ENCODE measurements at places on chromosomes 5 and 9.

- DNase-seq, result no peak
These were observed 55.9 kb downstream of the FNBP1 start for GRCh38 chr9:129987047-129987446.

DNA sequence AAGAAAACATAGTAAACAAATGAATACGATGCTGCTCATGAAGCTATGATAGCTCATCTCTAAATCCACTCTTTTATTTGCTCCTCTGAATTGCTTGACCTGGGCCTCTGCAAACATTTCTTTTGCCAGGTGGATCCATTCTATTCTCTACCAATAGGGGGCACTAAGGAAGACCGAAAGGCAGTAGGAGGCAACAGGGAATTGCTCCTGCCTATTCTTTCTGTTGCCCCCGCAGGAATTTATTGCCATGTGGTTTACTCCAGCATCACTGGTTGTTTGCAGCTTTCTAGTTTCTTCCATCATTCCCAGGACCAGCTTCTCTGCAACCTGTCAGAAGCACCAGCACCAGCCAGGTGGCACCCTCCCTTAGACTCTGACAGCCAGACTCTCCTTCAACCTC lies 5.3 kb downstream of the GAPT start:
- DNase-seq, result no peak

GRCh38 chr9:130174920-130175321 lies 2.7 kb downstream of the NCS1 start:
- no peak for DNase-seq

DNA sequence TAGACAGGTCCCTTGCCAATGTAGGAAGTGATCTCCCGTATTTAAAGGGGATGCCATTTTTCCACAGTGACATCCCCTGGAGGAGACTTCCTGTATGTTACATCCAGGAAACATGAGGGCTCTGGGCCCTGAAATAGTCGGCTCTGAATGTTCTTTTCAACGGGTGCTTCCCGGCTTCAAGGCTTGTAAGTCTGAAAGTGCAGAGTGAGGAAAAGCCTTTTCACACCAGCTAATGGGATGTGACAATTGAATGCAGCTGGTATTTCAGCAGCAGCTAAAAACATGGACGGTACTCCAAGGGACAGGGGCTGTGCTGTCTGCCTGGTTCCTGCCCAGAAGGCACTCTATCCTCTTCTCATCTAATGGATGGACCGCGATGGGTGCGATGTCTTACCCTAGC lies 1.4 kb downstream of the IL9 start:
- DNase-seq, result no peak

DNA sequence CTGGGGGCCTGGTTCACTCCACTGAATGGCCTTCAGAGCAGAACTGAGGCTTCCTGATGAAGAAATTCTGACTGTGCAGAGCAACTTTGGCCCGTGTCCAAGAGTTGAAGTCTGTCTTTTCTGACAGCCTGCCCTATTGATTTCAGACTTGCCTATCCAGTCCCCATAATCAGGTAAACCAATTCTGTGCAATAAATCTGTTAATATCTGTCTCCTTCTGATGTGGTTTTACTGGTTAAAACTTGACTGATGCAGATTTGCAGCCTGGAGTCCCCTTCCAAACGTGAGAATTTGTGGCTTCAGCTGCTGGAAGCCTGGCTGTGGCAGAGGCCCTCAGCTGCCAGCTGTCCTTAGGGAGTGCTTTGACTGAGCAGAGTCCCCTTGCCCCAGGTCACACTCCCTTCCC lies 283.9 kb upstream of the ANKRD55 start:
- DNase-seq, result peak; percentile 54

- DNase-seq, result no peak
These were observed 12.7 kb downstream of the PTPDC1 start for GRCh38 chr9:94096819-94097577.

GRCh38 chr5:392431-392988 lies 50.5 kb upstream of the EXOC3 start:
- DNase-seq, result peak; percentile 80

GRCh38 chr5:39624268-39624886 lies 199.6 kb upstream of the DAB2 start:
- DNase-seq, result no peak

GRCh38 chr5:158881091-158881880 lies 218.4 kb downstream of the EBF1 start:
- DNase-seq, result no peak

- no peak for DNase-seq
These were observed 53.2 kb upstream of the HMHB1 start for GRCh38 chr5:143758750-143759149.

DNA sequence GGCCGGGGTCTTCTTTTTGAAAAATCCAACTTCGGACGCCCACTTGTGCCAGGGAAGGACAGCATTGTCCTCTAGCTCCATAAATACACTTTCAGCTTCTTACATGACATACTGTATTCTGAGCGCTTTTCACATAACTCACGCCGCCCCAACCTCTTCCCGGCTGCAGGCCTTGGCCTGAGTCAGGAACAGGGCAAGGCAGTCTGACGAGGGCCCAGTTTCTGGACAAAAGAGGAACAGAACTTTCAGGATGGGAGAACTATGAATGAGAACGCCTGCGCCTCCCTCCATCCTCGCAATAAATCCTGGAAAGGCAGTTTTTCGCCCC lies 650 bp downstream of the DCTN4 start:
- DNase-seq, result no peak

GRCh38 chr5:95057615-95058014 lies 227.3 kb downstream of the MCTP1 start:
- no peak for DNase-seq

DNA sequence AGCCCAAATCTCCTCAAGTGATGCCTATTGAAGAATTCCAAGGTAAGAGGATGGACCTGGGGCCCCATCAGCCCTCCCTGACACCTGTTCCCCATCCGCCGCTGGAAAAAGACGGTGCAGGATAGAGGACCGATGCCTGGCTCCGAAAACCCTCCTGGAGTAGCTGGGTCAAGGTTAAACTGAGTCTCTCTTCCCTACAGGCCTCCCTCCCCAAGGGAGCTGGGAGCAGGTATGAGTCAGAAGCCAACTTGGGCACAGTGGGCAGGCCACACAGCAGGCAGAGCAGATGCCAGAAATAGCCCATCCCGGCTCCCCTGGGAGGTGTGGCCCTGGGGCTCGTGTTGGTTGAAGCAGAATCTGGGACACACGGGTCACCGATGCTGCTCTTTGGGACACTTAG lies 75.6 kb downstream of the NTNG2 start:
- no peak for DNase-seq

- DNase-seq, result no peak
These were observed 19.1 kb downstream of the IQGAP2 start for GRCh38 chr5:76422227-76422626.

DNA sequence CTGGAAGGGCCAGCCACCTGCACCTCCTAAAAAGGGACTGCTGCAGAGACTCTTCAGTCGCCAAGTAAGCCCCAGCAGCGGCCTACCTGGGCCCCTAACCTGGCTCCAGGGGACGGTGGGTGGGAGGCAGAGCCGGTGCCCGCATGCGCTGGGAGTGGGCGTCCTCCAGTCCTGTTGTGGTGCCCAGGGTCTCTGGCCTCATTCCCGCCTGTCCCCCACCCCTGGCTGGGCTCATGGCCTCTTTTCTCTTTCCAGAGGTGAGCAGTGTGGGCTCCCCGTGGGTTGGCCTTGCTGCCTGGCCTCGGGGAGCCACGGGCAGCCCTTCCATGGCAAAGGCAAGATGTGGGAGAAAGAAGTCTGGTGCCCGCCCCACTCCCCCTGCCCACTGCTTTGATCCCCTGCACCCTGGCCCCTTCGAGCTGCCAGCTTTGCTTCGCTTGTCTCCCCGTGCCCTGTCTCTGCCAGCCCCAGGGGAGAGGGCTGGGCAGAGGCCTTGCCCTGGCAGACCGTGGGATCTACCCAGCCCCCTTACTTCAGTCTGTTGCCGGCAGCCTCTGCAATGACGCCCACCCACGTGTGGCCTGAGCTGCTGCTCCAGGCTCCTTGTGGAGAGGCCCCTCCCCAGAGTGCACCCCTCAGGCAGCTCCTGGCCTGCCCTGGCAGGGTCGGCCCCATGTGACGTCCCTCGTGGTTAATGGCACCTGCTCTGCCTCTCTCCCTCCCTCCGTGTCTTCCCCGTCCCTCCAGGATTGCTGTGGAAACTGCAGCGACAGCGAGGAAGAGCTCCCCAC lies 5.4 kb upstream of the PRR7 start:
- DNase-seq, result no peak

DNA sequence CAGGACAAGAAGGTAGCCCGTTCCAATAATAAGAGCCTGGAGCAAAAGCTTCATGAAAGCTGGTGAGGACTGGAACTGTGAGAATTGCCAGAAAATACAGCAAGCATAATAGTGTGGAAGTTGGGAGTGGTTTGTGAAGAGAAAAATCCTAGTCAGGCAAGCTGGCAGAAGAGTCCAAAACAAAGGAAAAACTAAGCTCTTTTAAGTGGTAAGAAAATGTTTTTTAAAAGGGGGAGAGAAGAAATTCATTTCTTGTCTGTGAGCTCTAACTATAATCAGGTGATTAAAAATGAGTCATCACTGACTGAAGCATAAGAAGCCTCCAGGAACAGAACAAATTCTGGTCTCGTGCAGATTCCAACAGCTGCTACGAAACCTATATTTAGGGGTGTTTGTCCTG lies 102.6 kb downstream of the CAAP1 start:
- DNase-seq, result no peak

DNA sequence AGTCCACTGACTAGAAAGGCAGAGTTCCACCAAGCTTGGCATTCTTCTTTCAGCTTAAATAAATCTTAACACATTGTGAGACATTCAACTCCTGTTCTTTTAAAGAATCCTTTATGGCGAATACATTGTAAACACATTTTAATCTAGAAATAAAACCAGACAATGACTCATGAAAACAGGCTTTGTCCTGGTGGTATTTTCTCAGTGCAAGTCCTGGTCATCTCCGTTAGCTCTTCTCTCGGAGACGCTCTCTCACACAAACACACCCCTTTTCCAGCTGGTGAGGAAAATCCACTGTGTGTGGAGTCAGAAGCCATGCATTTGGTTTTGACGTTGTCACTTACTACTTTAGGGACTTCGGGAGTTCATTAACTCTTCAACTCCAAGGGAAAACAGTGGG lies 140.4 kb downstream of the AUH start:
- DNase-seq, result no peak

- DNase-seq, result no peak
These were observed 105.7 kb downstream of the DTWD2 start for GRCh38 chr5:118882666-118883065.

- DNase-seq, result no peak
These were observed 55.8 kb downstream of the ENTREP1 start for GRCh38 chr9:69380811-69381210.

GRCh38 chr9:27475057-27475595 lies 49.0 kb upstream of the IFNK start:
- no peak for DNase-seq

DNA sequence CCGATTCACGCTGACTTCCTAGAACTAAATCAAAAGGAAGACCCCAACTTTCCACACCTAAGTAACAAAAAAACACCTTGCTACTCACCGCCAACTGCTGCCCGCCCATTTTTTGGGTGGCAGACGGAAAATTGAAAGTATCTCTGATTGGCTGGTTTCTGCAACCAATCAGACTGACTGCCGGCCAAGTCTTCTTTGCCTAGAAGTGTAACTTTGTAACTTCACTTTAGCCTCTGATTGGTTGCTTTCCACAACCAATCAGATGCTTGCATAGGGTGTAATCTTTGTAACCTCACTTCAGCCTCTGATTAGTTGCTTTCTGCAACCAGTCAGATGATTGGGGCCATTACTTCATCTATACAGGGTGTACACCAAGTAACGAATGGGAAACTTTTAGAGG lies 42.6 kb upstream of the ANKH start:
- no peak for DNase-seq

GRCh38 chr5:80656425-80656824 lies 1.6 kb upstream of the DHFR start:
- no peak for DNase-seq

DNA sequence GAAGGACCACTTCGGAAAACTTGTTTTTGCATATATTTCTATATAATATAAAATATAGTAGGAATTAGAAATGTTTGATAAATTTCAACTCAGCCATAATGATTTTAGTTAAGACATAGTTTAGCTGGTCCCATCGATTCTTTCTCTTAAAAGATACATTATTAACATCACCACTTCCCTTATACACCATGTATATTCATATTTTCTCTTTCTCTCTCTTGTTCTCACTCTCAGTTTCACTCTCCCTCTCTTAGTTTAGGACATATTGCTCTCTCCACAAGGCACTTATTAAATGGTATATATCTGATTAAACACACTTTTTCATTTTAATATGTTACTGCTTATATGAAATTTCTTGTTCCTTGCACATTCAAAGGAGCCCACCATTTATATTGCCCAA lies 90.1 kb upstream of the RASEF start:
- DNase-seq, result no peak

- no peak for DNase-seq
These were observed 88.0 kb upstream of the ANKH start for GRCh38 chr5:14959399-14960119.

- DNase-seq, result no peak
These were observed 22.5 kb downstream of the PRKACG start for GRCh38 chr9:68991457-68991856.

- peak; percentile 3 for DNase-seq
These were observed 3.5 kb downstream of the RALGDS start for GRCh38 chr9:133117271-133118178.

DNA sequence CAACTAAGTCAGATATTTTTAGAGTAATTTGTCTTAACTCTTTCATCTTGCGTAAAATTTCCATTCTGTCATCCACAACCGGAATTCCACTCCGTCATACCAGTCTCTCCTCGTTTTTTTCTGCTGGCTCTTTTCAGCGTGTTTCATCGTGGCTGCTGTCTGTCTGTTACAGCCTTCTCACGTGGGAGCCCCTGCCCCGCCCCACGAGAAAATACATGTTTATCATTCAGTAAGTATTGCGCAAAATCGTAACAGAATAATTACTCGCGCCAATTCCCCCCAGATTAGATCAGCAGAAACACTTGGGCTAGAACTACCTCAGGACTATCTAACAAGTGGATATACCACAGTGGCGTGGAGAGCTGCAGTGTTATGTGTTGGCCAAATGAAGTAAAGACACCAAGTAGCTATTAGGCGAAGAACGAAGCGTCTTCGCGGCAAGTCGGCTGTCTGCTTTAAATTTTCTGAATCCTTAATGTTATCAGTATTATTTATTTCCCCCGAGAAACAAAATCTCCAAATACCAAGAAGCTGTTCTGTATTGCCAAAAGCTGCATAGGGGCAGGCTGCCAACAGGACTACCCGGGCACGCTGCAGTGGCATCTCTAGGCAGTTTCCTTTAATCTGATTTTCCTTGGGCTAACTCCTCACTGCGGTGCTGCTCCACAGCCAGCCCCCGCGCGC lies 566 bp upstream of the FOCAD start:
- peak; percentile 50 for DNase-seq

- DNase-seq, result no peak
These were observed 117.6 kb downstream of the PIP5K1B start for GRCh38 chr9:68822596-68823165.

GRCh38 chr5:181190711-181191525 lies 14.1 kb downstream of the TRIM7 start:
- DNase-seq, result peak; percentile 61
